Tongue (tissue), 3 donors: ENCODE measurements at places on chromosomes 7 and 10. TPM values are rescaled to one million over a fixed set of nuclear protein-coding genes. Genes with fewer than 3 reads are reported as not detected.

The GPR146 gene
- total RNA-seq = 15.8 TPM

The WNT2 gene
- 2.7 TPM for total RNA-seq

The GSDME gene
- total RNA-seq = 12.9 TPM

The KIAA1549 gene
- 5.8 TPM for total RNA-seq

GRCh38 chr10:2117641-2118040 lies 380.3 kb upstream of the ADARB2 start:
- no peak for DNase-seq

GRCh38 chr10:122019414-122019975 lies 30.5 kb downstream of the TACC2 start:
- DNase-seq = peak; percentile 48

DNA sequence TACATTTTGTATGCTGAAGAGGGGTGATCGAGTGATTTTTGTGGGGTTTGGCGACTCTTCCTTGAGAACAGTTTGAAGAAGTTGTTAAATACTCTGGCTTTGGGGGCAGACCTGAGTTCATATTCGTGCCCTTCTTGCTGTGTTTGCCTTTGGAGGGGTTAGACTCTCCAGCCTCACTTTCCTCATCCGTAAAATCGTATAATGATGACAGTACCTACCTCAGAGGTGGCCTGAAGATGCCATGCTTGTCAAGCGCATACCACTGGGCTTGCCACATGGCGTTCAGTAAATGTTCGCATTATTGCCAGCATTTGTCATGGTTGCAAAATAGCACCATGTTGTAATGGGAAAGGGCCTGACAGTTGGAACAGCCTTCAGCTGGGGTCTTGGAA lies 1.3 kb downstream of the STK17A start:
- peak; percentile 42 for DNase-seq

GRCh38 chr7:80472491-80473200 lies 39.2 kb downstream of the GNAT3 start:
- DNase-seq = peak; percentile 17

- DNase-seq = no peak
These were observed 568.0 kb downstream of the ZWINT start for GRCh38 chr10:55793024-55793423.

GRCh38 chr7:93006480-93007095 lies 111.2 kb downstream of the SAMD9 start:
- no peak for DNase-seq

DNA sequence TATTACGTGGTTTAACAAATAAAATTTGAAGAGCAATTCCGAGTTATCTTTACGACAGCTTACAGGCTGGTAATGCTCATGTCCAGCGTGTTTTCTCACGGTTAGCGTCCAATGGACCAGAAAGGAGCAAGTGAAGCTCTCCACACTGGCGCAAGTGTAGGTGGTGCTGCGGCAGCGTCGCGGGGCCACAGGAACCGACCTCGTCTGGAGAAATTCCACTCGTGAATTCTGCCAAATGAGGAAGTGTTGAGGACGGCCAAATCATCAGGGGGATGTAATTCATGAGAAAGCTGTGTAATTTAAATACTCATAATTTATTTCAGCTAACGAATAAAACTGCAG lies 350 bp upstream of the ZNF37A start:
- no peak for DNase-seq

GRCh38 chr10:110525349-110526260 lies 27.9 kb downstream of the DUSP5 start:
- no peak for DNase-seq

- peak; percentile 25 for DNase-seq
These were observed 488.3 kb downstream of the TNS3 start for GRCh38 chr7:47093320-47094234.

- DNase-seq = no peak
These were observed 147.7 kb downstream of the SH2D4B start for GRCh38 chr10:80685355-80685754.

DNA sequence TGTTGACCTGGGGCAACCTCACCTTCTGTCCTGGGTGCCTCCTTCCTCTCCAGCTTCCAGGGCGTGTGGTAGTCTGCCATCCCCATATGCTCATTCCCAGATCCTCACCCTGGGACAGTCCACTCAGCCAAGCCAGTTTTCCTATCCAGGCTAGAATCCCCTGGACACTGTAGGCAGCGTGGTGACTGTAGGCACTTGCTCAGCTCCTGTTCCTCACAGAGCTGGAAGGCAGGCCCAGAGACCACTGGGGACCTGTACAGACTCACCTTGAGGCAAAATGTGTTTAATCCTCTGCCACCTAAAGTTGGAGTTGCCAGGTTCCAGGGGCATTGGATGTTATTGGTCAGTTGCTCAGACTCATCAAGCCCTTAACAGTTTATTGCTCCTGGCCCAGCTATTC lies 2.4 kb upstream of the GRID1 start:
- DNase-seq = no peak

DNA sequence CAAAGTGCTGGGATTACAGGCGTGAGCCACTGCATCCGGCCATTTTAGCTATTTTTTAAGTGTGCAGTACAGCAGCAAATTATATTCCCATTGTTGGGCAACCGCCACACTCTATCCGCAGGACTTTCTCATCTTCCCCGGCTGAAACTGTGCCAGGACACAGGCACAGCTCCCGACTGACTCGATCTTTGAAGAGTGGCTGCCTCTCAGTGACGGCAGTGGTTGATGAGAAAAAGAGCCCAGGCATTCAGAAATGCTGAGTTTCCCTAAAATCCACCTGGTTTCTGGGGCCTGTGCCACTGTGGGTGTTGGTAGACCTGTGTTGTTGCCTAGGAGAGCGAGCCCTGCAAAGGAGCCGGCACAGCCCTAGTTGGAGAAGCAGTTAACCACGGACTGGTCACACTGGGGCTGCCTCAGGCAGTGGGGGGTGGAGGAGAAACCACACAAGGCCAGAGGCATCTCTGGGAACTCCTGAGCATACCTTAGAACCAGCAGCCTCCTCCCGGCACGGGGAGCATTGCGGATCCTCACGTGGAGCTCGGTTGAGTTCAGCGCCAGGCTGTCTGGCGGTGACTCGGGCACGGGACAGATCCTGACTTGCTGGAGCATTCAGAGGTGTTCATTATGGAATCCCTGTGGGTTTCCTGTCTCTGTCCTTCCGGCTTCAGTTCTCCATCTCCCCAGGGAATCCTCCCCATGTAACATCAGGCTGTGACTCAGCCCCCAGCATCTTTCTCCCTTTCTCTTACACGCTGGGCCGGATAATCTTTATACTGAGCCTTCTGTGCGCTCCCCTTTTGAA lies 16.2 kb downstream of the PFKFB3 start:
- no peak for DNase-seq

DNA sequence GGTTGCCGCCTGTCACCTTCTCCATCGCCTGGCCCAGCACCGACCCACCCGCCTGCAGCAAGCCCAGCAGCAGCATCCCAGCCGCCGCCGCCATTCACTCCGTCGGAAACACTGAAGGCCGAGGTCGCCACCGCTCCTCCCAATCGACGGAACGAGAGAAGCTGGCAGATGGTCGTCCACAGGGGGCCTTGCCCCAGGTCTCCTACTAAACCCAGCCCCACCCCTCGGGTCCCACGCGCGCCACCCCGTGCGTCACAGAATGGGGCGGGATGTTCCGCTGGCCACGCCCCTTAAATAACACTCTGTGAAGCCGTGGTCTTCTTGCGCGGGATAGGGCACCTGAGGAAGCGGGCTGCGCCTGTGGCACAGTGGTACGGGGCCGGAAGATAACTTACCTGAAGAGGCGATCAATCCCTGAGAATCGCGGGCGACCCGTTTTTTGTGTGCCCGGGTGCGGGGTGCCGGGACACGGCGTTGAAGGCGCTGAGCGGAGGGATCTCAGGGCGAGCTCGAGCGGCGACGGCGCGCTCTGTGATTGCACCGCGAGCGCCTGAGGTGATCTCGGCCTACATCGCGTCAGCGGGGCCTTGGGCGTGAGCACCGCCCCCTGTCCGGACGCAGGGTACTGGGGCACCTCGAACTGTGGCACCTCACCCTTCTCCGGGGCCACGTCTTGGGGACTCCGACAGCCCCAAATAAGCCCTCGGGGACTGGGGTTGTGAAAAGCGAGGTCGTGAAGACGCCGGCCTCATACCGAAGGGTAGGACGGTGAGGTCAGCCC lies at the start of gene CYP51A1:
Gene CYP51A1, minus strand, starts transcription at position 207 of the 781 bp plus-strand sequence. Its CDS starts 113 bp downstream, at position 94.
- peak; percentile 97 for DNase-seq

- DNase-seq = no peak
These were observed 8.1 kb upstream of the ARHGAP22 start for GRCh38 chr10:48613016-48613415.

- DNase-seq = peak; percentile 93
These were observed 26.1 kb downstream of the PLAC9 start for GRCh38 chr10:80158598-80159127.

DNA sequence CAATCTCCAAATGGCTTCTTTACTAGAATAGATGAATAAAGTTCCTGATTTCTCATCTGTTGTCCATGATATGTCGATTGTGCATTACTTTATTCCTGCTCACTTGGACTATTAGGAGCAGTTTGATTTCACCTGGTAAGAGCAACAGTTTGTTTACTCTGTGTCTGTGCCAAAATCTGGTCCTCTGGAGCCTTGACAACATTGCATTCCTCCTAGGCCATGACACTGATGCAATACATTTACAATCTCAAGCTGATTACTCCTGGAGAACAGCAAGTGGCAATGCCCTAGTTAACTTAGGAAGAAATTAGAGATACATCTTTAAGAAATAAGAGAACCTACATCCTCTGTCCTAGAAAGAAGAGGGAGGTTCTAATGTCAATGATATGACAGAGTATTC lies 71.8 kb downstream of the SGCE start:
- DNase-seq = no peak

- DNase-seq = no peak
These were observed 51.3 kb downstream of the TSPAN12 start for GRCh38 chr7:120806669-120807068.

GRCh38 chr7:147765301-147765700 lies 825.3 kb upstream of the C7orf33 start:
- no peak for DNase-seq
